OCI-LY7 (cell line): ENCODE measurements at places on chromosomes 16 and 17. TPM values are rescaled to one million over a fixed set of nuclear protein-coding genes. Genes with fewer than 3 reads are reported as not detected.
A peak's percentile ranks its signal among the peaks of the same experiment; 100 is the strongest.

The MSI2 gene
- total RNA-seq, result 164 and 193 TPM in 2 replicates

The OTOP3 gene
- total RNA-seq, result not detected in 2 replicates

The ZNF652 gene
- total RNA-seq, result 69.7 and 81.0 TPM in 2 replicates

The CDIP1 gene
- total RNA-seq, result 33.2 and 34.2 TPM in 2 replicates

The CCNF gene
- total RNA-seq, result 83.3 and 93.0 TPM in 2 replicates

The KRTAP3-2 gene
- not detected in 2 replicates for total RNA-seq

The ATAD5 gene
- 35.9 and 40.9 TPM in 2 replicates for total RNA-seq

The MT1M gene
- total RNA-seq, result not detected in 2 replicates

The GNG13 gene
- total RNA-seq, result not detected in 2 replicates

The BCL6B gene
- not detected in 2 replicates for total RNA-seq

DNA sequence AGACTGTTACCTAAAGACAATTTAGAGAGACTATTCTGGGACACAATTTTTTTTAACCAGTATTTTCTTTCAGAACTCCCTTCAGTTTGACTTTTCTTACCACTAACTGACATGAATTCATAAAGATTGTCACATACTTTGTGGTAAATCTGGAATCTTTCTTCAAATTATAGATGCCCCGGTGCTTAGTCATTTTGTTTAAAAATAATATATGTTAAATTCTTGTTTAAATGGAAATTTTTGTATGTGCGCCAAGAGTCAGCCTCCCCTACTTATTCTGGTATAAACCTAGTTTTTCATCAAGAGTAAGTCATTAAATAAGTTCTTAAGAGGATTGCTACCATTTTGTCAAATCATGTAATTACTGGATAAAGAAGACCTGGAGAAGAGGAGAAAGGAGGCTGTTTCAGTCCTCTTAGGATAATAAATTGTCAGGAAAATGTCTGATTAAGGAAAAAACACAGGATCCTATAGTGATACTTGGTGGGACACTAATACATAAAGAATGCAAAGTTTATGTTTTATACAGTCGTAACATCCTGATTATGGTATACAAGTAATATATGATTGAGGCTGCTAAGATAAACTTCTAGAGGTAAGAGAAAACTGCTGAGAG, 424.4 kb downstream of the PMP22 start:
- no peak for DNase-seq

GRCh38 chr16:66605979-66606751, 1.7 kb downstream of the CMTM3 start:
- DNase-seq, result peak; percentile 72

GRCh38 chr16:67713647-67714273, 5.4 kb downstream of the GFOD2 start:
- no peak for DNase-seq

DNA sequence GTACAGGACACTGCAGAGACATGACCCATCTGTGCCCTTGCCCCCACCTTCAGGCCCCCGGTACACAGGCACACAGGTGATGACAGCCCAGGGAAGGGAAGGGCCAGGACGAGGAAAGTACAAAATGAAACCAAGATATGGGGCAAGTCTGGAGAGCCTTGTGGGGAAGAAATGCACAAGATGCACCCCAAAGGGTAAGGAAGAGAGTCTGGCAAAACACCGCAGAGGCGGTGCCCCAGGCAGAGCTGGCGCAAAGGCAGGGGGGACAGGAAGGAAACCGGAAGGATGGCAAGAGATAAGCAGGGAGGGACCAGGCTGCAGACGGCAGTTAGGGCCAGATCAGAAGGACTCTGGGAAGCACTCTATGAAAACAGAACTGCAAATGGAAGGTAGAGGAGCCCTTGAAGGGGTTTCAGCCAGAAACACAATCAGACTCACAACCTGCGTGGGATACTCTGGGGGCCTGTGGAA, 81.4 kb downstream of the SLC39A11 start:
- no peak for DNase-seq

- no peak for DNase-seq
Observed at GRCh38 chr17:43832976-43833829, at the start of gene MPP3. TSS of gene MPP3 (minus strand) at chr17:43833146. CDS start at chr17:43831906, 1,240 bp downstream.

DNA sequence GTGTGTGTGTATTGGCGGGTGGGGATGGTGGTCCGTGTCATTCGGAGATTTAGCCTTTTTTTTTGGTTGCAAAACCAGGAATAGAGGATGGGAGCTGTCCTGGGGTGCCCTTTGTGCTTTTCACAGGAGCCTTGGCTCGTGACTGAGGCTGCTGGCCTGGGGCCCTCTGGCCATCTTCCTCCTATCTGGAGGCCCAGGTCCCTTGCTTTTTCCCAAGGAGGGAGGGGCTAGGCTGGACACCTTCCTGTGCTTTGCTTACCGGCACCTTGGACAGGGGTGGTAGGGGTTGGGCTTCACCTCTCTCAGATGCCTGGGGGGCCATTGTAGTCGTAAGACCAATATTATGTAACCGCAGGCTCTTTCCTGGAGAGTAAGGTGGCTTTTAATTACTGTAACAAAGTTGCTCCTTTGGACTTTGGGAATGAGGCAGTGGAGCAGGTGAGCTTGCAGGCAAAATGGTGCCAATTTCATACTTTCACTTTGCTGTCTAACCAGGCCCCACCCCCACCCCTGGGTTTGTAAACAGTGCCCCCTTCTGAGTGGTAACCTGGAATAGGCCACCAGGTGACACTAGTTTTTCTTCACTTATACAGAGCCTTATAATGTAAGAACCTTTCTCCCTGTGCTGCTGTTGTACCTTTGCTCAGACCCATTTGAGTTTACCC, 1.2 kb downstream of the DYNLL2 start:
- peak; percentile 72 for DNase-seq

GRCh38 chr16:85383836-85384832, 229.0 kb upstream of the GSE1 start:
- DNase-seq, result no peak

DNA sequence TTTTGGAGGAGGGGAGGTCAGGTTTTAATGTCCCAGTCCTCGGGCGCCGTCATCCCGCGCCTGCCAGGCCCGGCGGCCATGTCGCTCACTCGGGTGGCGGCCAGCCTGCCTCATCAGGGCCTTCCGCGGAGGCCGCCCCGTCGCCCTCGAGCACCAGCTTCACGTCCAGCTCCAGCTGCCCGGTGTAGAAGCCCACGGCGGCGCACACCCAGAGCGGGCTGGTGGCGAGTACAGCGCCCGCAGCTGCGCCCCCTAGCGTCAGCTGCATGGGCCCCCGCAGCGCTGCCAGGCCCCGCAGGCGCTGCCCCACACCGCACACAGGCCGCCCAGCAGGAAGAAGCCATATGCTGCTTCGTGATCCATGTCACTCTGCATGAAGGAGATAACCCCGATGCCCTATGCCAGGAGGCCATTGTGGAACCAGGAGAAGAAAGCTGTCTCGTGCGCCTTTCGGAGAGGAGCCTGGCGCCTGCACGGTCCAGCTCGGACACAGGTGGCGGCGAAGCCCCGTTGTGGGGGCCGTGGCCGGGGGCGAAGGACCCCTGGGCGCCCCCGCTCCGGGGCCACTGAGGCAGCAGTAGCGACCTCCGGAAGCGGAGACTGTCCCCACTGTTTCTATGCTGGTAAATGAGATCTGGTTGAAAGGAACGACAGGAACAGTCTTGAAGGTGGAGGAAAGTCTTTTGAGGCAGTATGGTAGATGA, 9.6 kb downstream of the AP2B1 start:
- DNase-seq, result no peak

- DNase-seq, result no peak
Observed at GRCh38 chr17:81403671-81404534, 8.6 kb downstream of the BAHCC1 start.

GRCh38 chr16:67718668-67719047, 458 bp downstream of the GFOD2 start:
- DNase-seq, result peak; percentile 38

GRCh38 chr17:12081720-12082119, 61.0 kb downstream of the MAP2K4 start:
- no peak for DNase-seq

DNA sequence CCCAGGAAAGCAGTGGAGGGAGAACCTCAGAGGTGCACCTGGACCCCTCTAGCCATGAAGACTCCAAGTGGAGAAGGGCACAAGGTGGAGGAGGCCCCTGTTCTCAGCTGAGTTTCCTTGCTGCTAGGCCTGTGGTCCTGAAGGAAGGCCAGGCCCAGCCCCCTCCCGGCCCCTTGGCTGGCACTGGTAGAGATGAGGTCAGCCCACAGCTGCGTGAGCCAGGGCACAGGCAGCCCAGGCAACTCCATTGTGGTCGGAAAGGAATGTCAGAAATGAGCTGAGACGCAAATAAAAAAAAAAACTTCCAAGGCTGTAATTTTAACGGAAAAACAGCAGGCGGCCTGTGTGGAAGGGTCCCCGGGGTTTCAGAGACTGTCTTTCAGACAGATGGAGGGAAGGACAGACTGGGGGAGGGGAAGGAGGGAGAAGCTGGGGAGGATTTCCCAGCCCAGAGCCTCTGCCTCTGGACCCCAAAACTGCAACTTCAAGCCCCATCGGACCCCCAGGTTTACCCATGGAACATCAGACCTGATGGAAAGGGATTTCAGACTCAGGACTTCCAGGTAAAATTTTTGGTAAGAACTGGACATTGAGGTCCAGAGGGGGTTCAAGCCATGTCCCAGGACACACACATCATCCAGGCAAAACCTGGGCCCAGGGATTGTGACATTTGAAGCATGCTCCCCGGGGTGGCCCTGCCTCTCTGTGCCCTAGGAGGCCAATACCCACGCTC, 25.6 kb upstream of the MRPS23 start:
- no peak for DNase-seq

GRCh38 chr17:49015179-49015923, 18.2 kb downstream of the IGF2BP1 start:
- DNase-seq, result no peak

GRCh38 chr17:5809056-5809455, 224.7 kb upstream of the NLRP1 start:
- no peak for DNase-seq

- peak; percentile 86 for DNase-seq
Observed at GRCh38 chr17:50547035-50547735, at the start of gene SPATA20. TSS of gene SPATA20 (plus strand) at chr17:50547174. CDS start at chr17:50547209, 35 bp downstream.

DNA sequence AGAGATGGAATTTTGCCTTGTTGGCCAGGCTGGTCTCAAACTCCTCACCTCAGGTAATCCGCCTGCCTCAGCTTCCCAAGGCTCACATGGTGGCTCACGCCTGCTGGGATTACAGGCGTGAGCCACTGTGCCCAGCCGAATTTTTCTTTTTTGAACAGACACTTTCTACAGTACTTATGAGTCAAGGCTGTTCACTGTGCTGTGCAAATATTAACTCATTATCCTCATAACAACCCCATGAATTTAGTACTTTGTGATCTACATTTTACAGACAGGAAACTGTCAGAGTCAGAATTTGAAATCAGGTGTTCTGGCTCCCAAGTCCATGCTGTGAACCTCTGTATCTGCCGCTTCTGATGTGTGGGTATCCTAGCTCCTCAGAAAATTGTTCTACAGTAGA, 25.7 kb upstream of the RASL10B start:
- no peak for DNase-seq

- peak; percentile 94 for DNase-seq
Observed at GRCh38 chr17:4412933-4413831, 20.6 kb upstream of the SPNS3 start.

GRCh38 chr16:31082368-31083045, 6.2 kb downstream of the PRSS53 start:
- DNase-seq, result no peak

DNA sequence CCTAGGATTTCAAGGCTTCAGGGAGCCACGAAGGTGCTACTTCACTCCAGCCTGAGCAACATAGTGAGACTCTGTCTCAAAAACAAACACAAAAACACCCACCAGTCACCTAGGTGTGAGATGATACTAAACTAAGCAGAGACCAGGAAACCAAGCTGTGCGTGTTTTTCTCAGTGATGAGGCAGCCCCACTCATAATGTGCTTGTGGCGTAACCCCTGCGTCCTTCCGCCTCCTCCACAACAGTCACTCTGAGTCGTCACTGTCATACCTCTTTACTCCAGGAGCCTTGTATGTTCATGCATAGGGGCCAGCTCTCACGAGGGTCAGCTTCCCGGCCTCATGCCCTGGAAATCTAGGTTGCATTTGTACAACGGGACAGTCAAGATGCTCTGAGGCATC, 31.1 kb upstream of the SLC47A1 start:
- DNase-seq, result no peak

- DNase-seq, result no peak
Observed at GRCh38 chr16:65069065-65069464, 52.8 kb downstream of the CDH11 start.

DNA sequence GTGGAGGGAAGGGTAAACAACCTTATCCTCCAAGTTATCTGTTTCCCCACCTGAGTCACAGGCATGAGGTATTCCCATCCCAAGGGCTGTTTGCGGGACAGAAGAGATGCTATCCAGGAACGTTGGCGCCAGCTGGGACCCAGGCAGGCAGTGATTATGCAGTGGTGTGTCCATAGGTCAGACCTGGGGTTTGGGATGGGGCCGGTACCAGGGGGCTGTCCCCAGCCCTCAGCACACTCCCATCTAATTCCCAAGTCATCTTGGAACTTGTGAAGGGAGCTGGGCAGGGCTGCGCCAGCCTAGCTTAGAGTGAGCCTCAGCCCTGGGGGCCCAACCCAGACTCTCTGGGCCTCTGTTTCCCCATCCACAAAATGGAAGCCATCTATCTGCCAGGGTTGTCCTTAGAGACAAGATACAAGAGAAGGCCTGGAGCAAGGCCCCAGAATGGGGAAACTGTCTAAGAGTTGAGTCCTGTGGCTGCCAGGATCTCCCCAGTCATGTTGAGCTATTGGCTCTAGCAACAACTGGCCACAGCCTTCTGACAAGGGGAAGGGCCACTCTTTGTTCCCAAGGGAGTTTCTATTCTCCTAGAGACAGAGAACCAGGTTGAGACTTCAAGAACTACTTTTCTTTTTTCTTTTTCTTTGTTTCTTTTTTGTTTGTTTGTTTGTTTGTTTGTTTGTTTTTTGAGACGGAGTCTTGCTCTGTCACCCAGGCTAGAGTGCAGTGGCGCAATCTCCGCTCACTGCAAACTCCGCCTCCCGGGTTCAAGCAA, 9.8 kb upstream of the JUP start:
- no peak for DNase-seq

DNA sequence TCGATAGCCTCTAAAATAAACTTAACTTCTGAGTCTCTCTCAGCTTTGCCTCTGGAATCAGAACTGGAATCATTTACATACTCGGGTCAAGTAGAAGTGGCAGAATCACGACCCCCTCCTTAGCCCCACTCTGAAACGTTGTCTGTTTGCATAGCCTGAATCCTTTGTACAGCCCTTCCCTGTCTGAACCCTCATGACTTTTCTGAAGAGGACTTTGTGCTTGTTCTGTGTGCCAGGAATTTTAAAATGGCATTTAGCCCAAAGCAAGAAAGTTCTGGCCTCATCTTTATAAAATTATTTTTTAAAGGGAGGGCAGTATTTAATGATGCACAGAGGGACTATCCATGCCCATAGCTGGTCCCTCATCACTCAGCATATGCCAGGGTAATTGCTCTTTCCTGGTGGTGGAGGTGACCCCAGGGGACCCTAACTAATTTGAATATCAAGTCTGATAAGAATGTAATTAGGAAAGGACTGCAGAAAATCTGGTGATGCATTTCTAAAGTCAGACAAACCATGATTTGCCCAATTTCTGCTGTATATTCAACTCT, 342.7 kb upstream of the TNRC6C start:
- DNase-seq, result no peak
